ENCODE measurements at places on chromosomes 4 and X.

- DNase-seq, result no peak
These were observed 1154.4 kb downstream of the RAPGEF2 start for GRCh38 chr4:160257318-160257717.

DNA sequence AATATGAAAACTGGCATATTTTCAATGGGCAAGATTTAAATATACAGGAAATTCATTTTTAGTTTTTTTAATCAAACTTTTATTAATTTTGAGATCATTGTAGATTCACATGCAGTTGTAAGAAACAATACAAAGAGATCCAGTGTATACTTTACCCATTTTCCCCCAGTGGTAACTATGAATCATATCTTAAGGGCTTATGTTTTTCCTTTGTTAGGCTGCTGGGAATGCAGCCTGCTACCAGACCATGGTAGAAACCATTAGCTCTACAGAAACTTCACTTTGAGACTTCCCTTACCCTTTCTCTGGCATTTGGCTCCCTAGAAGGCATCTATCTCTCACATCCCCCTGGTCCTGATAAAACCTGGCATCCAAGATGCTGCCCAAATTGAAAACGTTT lies 147.6 kb upstream of the EOLA2 start:
- DNase-seq, result no peak

DNA sequence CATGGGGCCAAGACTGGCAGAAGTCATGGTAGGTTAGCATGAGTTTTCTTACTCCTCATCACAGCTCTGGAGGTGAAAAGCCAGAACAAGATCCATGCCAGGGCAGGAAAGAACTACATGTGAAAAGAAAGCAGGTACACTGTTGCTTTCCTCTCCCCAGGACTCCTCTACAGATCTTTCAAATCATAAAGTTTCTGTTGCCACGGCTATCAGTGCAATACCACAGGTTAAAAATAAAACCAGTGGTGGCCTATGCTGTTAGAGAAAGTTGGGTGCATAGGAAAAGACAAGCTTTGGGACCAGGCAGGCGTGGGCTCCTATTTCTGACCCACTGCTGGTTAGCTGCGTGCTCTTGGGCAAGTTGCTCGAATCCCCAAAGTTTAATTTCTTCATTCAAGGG lies 81.4 kb downstream of the SH3RF1 start:
- DNase-seq, result no peak

DNA sequence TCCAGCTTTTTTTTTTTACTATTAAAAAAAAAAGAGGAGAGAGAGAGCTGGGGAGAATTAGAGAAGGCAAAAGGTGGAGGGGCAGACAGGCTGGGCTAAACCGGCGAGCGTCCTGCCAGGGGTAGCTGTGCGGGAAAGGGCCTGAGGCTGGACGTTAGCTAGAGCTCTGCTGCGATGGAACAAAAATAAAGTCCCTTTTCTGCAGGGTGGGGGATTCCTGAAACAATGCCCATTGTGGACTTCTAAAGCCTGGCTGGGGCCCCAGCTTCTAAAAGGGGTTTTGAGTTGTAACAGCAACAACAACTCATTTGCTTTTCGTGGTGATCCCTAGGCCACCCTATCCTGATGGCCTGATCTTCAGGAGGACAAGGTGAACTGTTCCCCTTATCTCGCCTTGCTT lies 311.7 kb downstream of the FBXW7 start:
- no peak for DNase-seq

DNA sequence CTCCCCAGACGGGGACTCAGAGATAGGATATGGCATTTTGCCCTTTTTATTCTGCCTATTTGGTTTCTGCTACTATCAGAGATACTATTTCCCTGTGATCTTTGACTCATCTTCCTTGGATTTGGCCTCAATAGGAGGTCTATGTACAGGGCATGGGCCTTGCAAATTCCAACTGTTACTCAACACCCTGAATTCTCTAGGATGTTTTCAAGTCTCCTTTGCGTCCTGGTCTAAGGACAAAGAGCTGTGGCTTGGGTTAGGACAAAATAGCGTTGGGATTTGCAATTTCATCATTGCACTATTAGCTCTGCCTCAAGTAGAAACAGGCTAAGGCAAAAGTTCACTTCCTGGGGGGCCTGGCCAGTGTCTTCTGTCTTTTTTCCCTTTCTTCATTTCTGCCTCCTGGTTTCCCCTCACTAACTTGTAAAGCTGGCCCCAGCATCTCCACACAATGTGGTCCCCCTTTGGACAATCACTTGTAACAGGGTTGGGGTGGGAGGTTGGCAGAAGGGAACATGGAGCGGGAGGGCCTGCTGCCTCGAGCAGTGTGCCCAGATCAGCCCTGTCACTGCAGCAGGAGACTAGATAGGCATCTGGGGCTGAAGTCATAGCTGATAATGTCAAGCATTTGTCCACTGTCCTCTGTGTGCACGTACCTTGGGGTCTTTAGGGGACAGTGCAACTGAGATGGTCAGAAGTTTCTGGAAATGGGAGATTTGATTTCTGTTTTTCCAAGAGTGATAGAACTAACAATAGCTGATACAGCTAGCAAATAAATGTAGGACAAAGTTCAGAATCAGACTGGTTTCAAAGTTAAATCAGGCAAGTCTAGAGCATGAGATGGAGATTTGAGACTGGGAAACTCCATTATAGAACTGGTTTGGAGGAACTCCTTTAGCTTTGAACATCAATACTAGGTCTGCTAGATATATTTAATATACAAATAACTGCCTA lies 25.8 kb upstream of the STBD1 start:
- no peak for DNase-seq
